ENCODE measurements at places on chromosomes 16 and 17. TPM values are rescaled to one million over a fixed set of nuclear protein-coding genes. Genes with fewer than 3 reads are reported as not detected.

Gene ABI3
- total RNA-seq: not detected

Gene SYNGR2
- total RNA-seq: 92.8 TPM

Gene ALDH3A1
- 11.3 TPM for total RNA-seq

Gene COASY
- total RNA-seq: 14.9 TPM

Gene LYRM1
- 58.6 TPM for total RNA-seq

Gene KCNJ2
- total RNA-seq: 1.3 TPM

Gene CTRB2
- total RNA-seq: not detected

Gene CCL7
- total RNA-seq: not detected

Gene ABCA8
- 0.21 TPM for total RNA-seq

Gene TAC4
- total RNA-seq: not detected

Gene SRL
- under 0.01 TPM for total RNA-seq

Gene NTHL1
- 45.6 TPM for total RNA-seq

Gene HYDIN
- 0.43 TPM for total RNA-seq

Gene CCL17
- not detected for total RNA-seq

Gene DHX58
- total RNA-seq: 10.8 TPM
